ENCODE measurements at places on chromosomes 4 and X.

DNA sequence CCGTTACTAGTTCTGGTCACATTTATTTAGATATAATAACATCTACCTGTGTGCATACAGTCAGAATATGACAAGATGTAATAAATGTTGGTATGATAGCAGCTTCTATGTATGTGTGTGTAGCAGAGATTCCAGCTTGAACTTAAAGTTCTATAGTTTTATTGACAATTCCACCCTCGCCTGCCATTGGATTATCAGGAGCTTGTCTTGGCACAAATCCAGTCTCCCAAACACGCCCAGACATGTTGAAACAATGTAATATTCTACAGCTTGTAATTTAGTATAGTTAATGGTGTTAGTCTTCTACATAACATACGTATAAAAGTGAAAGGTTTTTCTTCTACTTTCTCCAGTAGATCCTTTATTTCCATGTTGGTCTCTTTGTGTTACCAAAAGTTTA is 44.4 kb downstream of the BBS12 start:
- DNase-seq, result no peak

GRCh38 chrX:146481735-146482134 is 327.8 kb upstream of the CXorf51B start:
- no peak for DNase-seq

DNA sequence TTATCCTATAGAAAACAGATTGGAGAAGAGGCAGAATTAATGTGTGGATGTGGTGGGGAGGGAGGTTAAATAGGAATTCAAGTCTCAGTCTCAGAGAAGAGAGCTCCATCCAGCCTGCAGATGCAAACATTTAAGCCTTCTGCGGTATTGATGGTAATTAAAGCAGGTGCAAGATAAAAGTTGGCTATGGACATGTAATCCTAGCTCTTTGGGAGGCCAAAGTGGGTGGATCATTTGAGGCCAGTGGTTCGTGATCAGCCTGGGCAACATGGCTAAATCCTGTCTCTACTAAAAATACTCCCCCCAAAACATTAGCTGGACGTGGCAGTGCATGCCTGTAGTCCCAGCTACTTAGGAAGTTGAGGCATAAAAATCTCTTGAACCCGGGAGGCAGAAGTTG is 332.7 kb downstream of the PABPC4L start:
- DNase-seq, result no peak

DNA sequence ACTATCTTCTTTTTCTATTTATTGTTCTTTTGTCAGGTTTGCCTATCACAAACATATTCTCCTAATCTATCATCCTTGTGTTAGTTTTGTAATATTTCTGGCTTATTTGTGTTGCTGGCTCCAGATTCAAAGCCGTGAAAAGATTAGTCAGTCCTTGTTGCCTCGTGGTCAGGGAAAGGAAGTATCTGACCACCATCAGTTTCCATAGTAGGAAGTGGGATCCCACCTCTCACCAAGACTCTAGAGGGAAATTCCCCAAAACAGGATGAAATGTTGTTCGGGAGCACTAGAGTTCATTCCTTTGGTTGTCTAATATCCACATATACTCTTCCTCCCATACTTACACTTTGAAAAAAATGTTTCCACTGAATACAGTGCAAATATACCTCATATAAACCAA is 131.0 kb upstream of the HUWE1 start:
- no peak for DNase-seq

DNA sequence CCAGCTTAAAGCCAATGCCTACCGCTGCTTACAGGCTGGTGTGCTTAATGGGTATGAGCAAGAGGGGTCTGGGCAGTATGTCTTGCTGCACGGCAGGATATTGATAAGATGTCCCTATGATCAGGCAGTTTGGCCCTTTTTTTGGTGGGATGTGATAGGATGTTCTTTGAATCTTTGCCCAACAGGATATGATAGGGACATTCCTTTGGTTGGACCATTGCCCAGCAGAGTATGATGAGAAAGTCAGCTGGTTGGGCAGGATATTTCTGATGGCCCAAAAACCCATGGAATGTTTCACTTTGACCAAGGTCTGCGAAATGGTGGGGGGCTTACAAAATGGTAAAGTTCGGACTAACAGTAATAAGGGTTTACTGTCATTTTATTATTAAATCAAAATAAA is 1060.6 kb downstream of the STIM2 start:
- no peak for DNase-seq
